Activated CD4-positive, alpha-beta T cell treated with anti-CD3 and anti-CD28 coated beads, Interleukin-2, amount 50 U/mL, for 4 hours (primary cell): ENCODE measurements at places on chromosomes 3 and 15.

DNA sequence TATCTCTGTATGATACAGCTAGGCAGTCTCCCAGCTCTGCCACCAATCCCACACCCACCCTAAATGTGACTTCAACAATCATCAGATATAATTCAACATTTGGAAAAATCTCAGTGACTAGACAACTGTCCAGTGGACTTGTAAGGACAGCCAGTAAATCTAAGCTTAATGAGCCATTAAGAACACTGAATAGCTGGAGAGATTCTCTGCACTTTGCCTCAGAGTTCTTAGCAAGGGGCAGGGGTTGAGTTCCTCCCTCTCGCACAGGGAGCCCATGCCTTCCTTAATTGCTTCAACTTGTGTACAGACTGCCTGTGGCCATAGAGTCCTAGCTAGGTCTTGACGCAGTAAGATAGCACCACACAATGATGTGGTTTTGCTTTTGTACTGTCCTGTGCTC lies 15.6 kb downstream of the MEX3B start:
- no peak for DNase-seq

DNA sequence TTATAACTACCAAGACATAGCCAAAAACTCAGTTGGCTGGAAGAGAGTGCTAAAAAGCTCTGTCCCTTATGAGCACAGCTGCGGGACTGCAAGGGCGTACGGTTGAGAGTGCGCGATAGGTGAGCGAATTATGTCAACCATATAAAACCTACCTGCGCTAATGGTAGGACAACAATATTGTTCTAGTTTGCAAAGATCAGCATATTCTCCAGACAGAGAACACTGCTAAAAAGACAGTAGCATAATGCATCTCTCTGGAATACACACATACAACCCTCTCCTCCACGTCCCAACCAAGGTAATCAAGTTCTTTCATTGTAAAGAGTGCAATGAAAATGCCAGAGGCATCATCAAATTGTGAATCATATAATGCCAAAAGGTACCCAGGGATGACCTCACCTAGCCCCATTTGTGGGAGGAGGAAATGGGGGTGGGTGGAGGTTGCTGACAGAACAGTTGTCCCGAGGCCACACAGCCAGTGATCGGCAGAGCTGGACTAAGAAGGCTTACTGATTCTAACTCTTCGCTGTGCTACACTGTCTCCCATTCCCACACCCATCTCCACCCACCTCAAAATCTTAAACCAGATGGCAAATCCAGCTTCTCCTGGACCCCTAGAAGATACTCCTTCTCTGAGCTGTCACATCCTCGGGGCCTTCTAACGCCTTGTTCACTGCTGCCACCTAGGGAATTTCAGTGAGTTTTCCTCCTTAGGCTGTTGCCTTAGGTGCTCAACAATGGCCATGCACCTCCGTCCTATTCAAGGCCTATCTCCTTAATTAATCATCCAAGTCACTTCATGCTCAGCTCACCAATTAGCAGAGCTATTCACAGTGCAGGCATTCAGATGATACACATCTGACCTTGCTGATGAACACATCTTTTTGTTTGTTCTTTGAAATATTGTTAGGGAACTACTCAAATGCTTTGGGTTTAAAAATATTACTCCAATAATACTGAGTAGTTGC lies 60.7 kb downstream of the RPL22L1 start:
- no peak for DNase-seq

DNA sequence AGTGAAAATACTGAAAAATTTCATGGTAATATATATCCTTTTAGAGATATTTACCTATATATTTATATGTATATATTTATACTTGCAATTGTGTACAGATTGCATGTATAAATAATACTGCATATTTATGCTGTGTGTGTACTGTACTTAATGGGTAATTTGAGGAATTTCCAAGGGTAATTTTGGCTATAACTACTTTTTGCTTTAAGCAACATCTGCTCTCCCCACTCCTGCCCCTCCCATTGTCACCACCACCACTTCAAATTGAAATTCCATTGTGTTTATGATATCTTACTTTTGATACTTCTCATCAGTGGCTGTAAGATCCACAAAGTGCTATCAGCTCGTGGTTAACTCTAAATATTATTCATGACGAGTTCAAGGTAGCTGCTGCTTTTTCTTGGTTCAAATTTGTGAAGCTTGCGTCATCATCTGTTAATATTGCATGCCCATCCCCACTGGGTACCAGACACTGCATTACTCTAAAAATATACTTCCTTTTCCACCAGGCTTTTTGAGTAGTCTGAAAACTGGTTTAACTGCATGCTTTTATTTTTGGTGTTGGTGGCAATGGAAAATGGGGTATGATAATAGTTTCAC lies 91.7 kb upstream of the MITF start:
- no peak for DNase-seq

GRCh38 chr15:64132217-64132616 lies 19.3 kb upstream of the SNX22 start:
- no peak for DNase-seq

DNA sequence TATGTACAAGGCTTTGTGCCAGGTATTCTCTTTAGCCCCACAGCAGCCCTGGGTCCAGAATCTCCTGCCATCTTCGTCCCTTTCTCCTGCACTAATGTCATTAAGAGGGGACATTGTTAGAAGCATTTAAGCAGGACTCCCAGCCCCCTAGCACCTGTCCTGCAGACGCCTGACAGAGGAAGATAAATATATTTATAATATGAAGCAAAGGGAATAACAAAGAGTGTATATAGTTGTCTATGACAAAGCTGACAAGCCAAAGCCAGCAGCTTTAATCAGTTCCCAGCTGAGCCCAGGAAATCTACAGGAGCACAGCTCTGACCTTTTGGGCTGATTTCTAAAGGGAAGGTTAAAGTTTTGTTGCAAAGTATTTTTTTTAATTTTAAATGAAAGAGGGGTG lies 96.0 kb downstream of the MEGF11 start:
- no peak for DNase-seq

DNA sequence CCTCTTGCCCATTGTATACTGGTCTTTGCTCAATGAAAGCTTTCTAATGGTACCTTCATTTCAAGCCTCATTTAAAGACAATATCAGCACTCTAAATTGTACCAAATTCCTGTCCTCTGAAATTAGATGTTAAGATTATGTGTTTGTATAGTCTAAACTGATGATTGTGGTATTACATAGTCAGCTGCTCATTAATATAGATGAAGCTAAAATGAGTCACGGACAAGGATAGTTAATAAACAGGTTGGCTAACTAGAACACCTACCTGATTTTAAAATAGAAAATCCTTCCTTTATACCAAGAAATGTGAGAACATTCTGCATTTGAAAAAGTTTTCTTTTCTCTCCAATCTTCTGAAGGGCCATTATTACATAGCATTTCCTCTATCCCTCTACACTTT lies 2.9 kb downstream of the PRKCI start:
- DNase-seq, result no peak

- no peak for DNase-seq
These were observed 108.7 kb upstream of the TSPAN3 start for GRCh38 chr15:77179541-77179998.

DNA sequence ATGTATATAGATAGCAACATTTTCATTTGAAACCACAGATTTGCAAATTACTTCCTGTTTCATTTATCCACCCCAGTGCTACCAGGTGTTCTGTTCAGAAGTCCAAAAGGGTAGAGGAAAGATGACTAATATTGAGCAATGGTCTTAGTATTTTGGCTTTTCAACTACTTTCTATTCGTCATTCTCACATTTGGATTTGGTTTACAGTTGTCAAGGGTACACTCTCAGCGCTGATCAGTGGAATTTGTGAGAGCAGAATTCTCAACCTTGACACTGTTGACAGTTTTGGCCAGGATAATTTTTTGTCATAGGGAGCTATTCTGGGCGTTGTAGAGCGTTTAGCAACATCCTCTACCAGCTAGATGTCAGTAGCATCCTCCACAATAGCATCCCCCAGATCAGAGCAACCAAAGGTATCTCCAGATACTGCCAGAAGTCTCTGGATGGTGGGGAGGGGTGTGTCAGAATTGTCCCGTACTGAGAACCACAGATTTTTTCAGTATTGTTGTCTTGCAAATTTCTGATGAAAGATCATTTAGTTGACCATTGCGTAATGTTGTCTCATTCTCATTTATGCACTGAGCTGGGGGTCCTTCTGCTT lies 4.2 kb downstream of the HMCES start:
- DNase-seq, result no peak

DNA sequence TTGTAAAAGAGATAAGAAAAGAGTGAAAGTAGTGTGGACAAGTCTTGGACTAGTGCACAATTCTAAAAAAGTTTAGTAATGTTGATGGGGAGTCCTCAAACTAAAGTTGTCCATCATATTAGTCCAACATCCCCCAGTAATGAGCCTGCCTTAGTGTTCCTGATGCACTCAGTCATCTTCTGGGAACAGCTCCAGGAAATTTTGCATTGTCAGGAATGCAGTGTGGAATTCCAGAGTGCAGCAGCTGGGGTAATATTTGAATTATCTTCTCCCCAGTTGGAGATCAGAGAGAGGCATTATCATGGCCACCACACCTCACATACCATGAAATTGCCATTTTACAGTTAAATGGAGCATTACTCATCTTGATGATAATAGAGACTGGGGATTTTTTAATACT lies 528.8 kb upstream of the NAALADL2 start:
- DNase-seq, result no peak

DNA sequence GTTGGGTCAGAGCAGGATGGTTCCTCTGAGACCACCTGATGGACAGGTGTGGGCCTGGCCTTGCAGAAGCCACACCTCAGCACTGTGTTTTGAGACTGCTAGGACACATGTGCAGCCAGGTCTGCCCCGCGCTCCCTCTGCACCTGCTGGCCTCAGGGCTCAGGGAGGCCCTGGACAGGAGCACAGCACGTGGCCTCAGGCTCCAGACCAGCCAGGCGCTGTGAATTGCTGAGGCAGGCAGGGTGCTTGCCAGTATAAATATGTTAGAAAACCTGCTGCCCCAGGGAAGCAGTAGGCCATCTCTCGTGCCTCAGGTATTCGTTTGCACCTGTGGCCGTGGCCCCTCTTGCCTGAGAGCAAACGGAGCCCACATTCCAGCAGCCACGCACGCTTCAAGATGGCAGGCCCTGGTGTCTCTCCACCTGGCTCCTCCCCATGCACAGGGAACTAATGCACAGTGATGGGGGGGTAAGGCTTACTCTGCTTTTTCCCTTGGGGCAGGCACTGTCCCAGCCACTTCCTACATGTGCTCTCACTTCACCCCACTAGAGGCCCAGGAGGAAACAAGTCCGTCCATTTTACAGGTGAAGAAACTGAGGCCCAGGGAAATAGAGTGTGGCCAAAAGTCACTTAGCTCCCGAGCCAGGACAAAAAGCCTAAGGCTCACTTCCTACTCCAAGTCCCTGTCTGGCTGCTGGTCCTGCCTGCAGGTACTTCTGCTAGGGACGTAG lies 20.4 kb downstream of the SEC61A1 start:
- no peak for DNase-seq

- no peak for DNase-seq
These were observed 6.5 kb upstream of the TBC1D23 start for GRCh38 chr3:100254168-100254777.

- DNase-seq, result no peak
These were observed 69.2 kb upstream of the SLC6A6 start for GRCh38 chr3:14333215-14333614.

DNA sequence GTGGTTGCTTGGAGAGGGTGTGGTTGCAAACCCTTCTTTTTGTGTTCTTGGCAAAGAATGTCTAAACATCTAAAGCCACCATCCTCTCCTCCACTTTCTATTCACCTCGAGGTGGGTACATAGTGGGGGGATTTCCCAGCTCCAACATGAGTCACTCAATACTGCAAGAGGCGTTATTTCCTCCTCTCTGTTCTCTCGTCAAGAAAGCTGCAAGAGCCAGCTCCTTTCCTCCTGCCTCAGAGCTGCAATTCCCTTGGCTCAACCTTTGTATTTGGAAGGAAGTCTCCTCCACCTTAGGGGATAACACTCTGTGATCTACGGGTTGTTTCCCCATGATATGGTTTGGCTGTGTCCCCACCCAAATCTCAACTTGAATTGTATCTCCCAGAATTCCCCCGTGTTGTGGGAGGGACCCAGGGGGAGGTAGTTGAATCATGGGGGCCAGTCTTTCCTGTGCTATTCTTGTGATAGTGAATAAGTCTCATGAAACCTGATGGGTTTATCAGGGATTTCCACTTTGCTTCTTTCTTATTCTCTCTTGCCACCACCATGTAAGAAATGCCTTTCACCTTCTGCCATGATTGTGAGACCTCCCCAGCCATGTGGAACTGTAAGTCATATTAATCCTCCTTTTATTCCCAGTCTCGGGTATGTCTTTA lies 138.4 kb downstream of the PLCL2 start:
- DNase-seq, result peak; percentile 46
